ENCODE measurements at places on chromosomes 4 and X.
A peak's percentile ranks its signal among the peaks of the same experiment; 100 is the strongest.

- no peak for DNase-seq
These were observed 25.4 kb upstream of the AFAP1 start for GRCh38 chr4:7964890-7965662.

GRCh38 chrX:126723881-126724280, 95.6 kb upstream of the PRR32 start:
- DNase-seq, result no peak

- peak; percentile 45 for DNase-seq
These were observed at the start of gene XKRX for GRCh38 chrX:100928660-100929613. XKRX (minus strand) TSS chrX:100928917; CDS start chrX:100928304, 613 bp downstream.

DNA sequence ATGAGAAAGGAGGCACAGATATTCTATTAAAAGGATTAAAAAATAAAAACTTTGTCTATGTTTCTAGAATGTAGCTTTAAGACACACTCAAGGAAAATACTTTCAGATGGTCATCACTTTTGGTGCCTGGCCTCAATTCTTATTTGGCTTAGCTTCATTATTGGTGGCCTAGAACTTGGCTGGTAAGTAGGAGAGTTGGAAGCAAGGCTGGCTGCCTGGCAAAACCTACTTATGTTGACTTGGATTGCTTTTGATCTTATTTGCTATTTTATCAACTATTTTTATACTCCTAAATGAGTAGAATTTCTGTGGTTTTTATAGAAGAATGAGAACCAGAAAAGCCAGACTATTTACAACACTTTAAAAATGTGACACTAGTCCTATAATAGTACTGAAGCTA, 35.3 kb upstream of the JADE3 start:
- no peak for DNase-seq

- DNase-seq, result no peak
These were observed 13.9 kb downstream of the CPZ start for GRCh38 chr4:8606476-8606875.

DNA sequence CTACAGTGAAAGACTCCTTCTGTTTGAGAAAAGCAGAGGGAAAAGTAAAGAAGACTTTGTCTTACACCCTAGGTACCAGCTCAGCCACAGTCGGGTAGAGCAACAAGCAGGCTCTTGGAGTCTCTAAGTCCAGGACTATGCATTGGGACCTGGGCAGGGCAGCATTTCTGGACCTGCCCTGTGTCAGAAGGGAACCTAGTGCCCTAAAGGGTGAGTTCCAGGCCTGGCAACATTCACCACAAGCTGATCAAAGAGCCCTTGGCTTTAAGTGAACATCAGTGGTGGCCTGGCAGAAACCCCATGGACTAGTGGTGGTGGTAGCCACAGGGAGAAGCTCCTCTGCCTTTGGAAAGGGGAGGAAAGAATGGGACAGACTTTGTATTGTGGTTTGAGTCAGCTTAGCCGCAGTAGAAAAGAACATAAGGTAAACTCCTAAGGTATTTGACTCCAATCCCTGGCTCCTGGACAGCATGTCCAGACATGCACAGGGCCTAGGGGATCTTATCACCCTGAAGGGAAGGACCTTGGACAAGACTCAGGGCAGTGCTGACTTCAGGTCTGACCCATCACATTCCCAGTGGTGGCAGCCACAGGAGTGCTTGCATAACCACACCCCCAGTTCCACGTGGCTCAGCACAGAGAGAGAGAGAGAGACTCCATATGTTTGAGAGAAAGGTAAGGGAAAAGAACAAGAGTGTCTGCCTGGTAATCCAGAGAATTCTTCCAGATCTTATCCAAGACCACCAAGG, 32.6 kb downstream of the CCDC158 start:
- DNase-seq, result no peak

DNA sequence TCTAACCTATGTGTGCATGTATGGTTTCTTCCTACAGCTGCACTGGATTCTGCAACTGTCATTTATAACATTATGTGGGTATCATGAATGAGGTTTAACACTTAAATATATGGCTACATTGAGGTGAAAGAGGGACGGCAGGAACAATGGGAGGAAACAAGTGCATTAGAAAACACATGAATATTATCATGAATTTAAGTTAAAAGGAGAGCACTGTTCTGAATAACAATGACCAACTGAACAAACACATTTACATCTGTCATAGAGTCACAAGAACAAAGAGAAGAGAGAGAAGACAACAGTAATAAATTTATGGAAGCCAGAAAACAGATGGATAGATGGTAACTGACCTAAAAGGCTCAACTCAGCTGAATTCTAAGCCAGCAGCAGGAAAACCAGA, 527.1 kb upstream of the DIPK2B start:
- no peak for DNase-seq

GRCh38 chrX:39677978-39678791, 419.6 kb downstream of the BCOR start:
- peak; percentile 66 for DNase-seq

DNA sequence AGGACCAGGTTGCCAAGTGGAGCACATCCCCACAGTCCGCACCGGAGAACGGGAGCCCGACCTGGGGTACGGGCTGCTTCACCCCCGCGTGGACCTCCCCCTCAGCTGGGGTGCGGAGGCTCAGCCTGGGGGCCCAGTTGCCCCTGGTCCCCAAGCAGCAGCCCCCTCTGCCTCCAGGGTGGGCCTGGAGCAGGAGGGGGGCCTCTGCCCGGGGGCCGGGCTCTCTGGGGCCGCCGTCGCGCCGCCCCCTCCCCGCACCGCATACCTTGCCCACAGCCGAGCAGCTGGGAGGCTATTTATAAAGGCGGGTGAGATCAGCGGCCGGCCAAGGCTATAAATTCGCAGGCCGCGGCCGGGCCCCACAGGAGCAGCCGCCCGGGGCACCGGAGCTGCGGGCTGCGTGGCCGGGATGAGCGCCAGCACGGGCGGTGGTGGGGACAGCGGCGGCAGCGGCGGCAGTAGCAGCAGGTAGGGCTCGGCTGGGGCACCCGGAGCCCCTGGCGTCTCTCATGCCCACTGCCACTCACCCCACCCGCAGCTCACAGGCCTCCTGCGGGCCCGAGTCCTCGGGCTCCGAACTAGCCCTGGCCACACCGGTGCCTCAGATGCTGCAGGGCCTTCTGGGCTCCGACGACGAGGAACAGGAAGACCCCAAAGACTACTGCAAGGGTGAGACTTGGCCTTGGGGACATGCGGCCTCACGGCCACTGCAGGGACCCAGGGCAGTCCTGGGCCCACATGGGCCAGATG, at the start of gene SRPK3:
Gene SRPK3, plus strand, starts transcription at position 364 of the 750 bp plus-strand sequence. Its CDS starts 46 bp downstream, at position 410.
- peak; percentile 35 for DNase-seq

GRCh38 chr4:90580326-90580725, 453.1 kb downstream of the CCSER1 start:
- DNase-seq, result no peak

DNA sequence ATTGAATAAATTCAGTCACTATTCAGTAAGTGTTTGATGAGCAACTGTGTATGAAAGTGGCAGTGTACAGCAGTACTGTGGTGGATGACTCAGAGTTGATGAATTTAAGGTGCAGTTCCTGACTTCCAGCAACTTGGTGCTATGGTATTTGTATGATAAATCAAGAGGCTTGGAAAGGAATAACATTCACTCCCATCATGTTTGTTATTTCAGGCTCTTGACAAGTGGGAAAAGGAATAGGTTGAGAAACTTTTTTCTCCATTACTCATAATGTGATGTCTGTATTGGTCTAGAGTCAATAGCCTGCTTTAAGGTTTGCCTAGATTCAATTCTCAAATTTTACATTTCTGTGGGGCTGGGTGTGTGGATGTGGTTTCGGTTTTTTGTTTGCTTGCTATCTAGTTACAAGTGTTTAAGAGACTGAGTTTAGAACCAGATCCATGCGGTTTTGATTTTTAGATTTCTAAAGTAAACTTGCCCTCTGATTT, 35.1 kb upstream of the CYP2U1 start:
- DNase-seq, result peak; percentile 16

DNA sequence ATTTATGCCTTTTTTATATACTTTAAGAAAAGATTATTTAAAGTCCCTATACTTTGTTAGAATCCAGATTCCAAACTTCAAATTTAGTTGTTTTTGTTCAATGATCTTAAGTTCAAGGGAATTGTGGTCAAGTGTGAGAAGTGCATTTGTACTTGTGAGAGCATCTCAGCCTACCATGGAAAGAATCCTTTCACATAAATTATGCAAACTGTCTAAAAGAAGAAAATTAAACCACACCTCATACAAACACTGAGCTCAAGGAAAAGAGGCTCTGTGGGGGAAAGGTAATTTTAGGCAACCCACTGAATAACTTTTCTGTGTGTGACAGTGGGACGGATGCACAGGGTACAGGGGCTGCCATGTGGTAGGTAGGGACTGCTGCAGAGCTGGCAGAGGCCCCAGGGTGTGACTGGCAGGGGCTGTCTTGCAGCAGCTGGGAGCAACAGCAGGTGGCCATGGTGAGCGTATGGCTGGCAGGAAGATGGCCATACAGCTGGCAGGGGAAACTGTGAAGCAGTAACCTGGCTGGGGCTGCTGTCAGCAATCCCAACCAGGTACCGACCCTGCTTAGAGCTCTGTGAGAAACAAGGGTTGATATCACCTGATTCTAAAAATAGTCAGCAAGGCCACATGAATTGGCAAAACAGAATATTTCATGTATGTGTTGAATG, 130.6 kb downstream of the UGT8 start:
- DNase-seq, result no peak

DNA sequence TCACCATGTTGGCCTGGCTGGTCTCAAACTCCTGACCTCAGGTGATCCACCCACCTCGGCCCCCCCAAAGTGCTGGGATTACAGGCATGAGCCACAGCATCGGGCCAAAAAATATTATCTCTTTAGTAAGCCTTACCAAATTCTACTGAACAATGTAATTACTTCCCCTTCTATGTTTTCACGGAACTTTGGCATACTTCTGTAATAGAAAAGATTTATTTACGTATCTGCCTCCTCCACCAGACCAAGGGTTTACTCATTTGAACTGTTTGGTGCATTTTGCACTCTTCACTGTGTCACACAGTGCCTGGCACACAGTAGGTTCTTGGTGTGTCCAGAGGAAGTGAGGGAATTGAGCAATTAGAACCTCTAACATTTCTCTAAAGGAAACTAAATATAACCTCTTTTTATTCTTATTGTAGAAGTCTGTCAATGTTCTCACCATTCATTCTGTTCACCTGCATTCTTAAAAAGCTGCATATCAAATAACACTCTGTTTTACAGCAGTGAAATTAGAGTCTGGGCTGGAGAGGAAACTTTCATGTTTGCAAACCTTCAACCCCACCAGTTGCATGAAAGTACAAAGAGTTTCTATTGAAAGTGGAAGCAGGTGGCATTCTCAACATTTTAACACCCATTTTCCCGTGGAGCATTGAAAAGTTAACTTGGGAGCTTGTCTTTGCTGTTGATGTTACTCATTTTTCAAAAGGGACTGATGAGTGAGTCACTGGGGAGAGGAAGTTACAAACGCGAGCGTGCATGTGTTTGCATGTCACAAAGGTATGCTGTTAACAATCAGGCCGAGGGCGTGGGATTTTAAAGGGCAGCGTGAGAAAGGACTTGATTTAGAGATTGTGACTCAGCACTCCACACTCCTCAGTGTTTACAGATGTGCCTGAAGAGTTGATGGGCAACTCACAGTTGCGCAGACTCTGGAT, 314.1 kb downstream of the STK32B start:
- DNase-seq, result no peak

DNA sequence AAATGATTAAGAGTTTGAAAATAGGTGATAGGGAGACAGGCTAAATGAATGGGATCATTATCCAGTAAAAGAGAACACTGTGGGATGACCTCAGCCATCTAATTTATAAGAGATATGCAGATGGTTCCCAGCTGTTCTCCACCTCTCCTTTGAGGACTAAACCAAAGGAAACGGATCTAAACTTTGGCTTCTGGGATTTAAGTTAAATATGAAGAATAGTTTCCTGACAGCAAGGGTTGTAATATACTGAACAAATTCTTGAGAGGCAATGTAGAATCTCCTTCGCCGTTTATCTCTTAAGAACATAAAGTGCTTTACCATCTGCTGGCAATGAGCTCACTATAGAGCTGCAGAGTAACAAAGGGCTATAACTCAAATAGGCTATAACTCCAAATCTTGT, 35.4 kb upstream of the HPGDS start:
- DNase-seq, result no peak

DNA sequence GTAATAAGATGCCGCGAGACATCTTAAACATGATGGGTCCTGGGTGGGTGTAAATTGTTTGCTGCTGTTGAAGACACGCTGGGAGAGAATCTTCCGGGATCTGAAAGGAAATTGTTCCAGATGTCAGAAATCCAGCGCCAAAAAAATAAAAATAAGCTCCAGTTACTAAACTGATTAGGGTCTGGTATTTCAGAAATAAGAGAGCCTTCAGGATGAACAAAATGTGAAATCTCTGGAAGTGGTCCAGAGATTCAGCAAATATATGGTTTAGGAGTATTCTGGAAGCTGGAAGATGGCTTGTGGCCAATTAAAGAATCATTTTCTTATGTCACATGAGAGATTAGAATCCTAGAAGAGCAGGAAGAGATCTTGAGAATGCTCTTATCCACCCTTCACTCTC, 75.8 kb upstream of the NHS start:
- DNase-seq, result peak; percentile 49

- DNase-seq, result no peak
These were observed 198.1 kb upstream of the UGT8 start for GRCh38 chr4:114400531-114400930.

DNA sequence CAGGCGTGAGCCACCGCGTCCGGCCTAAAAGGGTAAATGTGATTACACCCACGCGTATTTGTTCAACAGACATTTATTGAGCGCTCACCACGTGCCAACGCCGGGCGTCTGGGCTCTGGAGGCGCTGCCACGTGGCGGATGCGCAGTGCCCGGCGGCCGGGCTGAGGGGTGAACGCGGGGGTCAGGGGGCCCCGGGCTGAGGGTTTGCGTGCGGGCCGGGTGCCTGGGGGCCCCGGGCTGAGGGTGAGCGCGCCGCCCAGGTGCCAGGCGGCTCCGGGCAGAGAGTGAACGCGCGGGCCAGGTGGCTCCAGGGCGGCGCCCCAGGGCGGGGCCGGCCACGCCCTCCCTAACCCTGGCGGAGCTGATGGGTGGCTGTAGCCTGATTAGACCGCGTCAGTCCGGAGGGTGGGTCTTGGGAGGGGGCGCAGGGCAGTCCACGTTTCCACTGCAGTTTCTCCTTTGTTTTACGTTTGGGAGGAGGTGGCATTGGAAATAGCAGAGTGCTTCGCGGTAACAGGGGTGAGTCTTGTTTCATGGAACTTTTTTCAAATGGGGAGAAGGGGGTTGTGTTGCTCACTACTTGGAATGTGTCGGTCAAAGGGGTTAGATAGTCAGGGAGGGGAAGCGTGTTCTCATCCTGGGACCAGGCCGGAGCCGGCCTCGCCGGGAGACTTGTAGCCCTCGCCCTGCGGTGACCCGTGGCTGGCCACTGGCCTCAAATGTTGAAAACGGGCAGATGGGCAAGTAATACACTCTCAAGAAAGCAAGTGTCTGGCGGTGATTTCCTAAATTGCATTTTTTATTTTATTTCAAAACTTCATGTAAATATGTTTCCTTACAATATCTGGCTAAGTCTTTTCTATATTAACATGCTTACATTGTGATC, at the start of gene ZFP42:
Gene ZFP42, plus strand, starts transcription at position 450 of the 886 bp plus-strand sequence. CDS start 7,037 bp downstream, outside the sequence.
- peak; percentile 30 for DNase-seq

GRCh38 chr4:30912098-30912714, 192.0 kb downstream of the PCDH7 start:
- peak; percentile 53 for DNase-seq
